Endodermal cell (in vitro differentiated cells): ENCODE measurements at places on chromosomes 2 and 18. TPM values are rescaled to one million over a fixed set of nuclear protein-coding genes. Genes with fewer than 3 reads are reported as not detected.

The VWA3B gene
- total RNA-seq, result 0.38 to 0.56 TPM in 2 of 3 replicates, not detected in the other

The CYP27C1 gene
- 3.6 and 4.4 TPM in 2 replicates for total RNA-seq

The CHRND gene
- total RNA-seq, result not detected in 3 replicates

The RIT2 gene
- 0.81 and 0.90 TPM in 2 replicates for total RNA-seq

The TMEM247 gene
- total RNA-seq, result not detected in 3 replicates

The YPEL5 gene
- total RNA-seq, result 80.1 to 105 TPM (median 83.0 TPM) in 3 replicates

The ARHGEF33 gene
- total RNA-seq, result 1.00 to 1.9 TPM (median 1.1 TPM) in 3 replicates

The KCNJ13 gene
- total RNA-seq, result 0.15 TPM in 2 of 3 replicates, not detected in the other

The SMARCAL1 gene
- 31.7 to 38.1 TPM (median 35.1 TPM) in 3 replicates for total RNA-seq

The SLC9A2 gene
- total RNA-seq, result 0.14 TPM in 1 of 2 replicates, not detected in the other

The EVA1A gene
- 1.5 to 2.2 TPM (median 1.8 TPM) in 3 replicates for total RNA-seq

The SYT4 gene
- total RNA-seq, result 0.38 to 0.95 TPM (median 0.82 TPM) in 3 replicates

The ACKR3 gene
- total RNA-seq, result 76.9 to 163 TPM (median 87.6 TPM) in 3 replicates

The MREG gene
- 7.8 to 17.2 TPM (median 13.0 TPM) in 3 replicates for total RNA-seq

The CD226 gene
- total RNA-seq, result 0.13 and 0.32 TPM in 2 replicates

The ACSL3 gene
- 59.5 and 65.2 TPM in 2 replicates for total RNA-seq

The DHRS9 gene
- total RNA-seq, result not detected in 3 replicates

The WDR75 gene
- 59.4 to 81.3 TPM (median 76.2 TPM) in 3 replicates for total RNA-seq

The SNTG2 gene
- 1.7 to 4.1 TPM (median 2.8 TPM) in 3 replicates for total RNA-seq

The PRSS56 gene
- not detected in 2 replicates for total RNA-seq

The APOB gene
- total RNA-seq, result 1.9 to 8.4 TPM (median 7.5 TPM) in 3 replicates
